ENCODE measurements at places on chromosomes 3 and 15.

- no peak for DNase-seq
Observed at GRCh38 chr15:99126930-99127329, 22.1 kb downstream of the SYNM start.

DNA sequence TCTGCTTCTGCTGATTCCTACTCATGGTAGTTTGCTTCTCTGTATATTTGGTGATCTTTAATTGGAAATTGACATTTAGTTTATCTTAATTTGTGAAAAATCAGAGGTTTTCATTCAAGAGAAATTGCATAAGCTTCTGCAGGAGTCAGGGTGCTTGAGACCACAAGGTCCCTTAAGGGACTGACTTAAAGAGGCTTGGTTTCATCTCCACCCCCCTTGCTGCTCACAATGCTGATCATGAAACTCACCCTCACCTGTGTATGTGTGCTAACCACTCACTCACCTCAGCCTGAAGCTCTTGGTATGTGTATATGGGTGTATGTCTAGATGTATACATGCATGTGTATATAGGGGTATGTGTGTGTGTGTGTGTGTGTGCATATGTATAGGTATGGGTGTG lies 11.4 kb downstream of the PGPEP1L start:
- DNase-seq: no peak

DNA sequence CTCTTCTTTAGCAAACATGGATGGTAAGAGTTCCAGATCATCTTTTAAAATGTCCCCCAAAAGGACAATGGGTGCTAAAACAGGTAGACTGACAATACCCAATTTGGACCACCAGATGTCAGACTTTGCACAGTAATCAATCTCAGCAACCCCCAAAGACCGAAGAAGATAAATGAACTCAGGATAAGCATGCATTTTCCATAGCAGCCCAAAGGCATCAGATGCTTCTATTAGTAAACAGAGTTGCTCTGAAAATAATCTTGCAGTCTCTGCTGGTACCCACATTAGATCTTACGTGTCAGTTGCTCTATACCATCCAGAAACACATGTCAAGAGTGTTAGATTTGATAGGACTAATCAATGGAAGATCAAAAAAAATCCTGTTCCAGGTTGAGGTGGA lies 20.6 kb downstream of the MYH15 start:
- DNase-seq: no peak

- DNase-seq: no peak
Observed at GRCh38 chr15:68696414-68697363, 117.9 kb downstream of the CORO2B start.

DNA sequence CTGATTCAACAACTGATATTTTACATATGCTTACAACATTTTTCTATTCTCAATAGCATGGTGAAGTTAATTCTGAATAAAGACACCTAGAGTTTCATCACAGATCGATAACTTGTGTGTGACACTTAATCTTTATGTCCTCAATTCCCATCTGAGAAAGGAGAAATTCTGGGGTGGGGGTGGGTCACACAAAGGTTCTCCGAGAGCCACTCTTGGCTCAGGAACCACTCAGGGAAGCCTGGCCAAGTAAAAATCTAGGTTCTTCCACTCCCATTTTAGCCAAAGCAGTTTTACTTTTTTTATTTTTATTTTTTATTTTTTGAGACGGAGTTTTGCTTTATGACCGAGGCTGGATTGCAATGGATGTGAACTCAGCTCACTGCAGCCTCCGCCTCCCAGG lies 111.0 kb upstream of the TBL1XR1 start:
- DNase-seq: no peak

- peak; percentile 72 for DNase-seq
Observed at GRCh38 chr3:31911643-31912042, 69.4 kb downstream of the OSBPL10 start.

DNA sequence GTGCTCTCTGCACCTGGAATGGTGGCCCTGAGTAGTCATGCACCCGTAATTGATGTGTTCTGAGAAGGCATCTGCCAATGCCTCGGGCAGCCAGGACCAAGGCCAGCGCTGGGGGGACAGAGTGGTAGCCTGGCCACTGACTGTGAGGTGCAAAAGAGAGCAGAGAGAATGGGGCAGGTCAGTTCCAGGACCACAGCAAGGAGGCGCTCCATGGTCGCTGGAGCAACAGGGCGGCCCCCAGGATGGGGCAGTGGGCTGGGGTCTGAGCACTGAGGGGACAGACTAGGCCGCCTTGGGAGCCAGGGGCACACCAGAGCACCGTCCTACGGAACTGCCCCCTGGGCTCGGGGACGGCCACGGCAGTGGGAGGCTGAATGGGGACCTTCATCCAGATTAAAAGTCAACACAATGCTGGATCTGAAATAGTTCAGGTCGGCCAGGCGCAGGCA lies 48.3 kb upstream of the IQSEC1 start:
- no peak for DNase-seq

- no peak for DNase-seq
Observed at GRCh38 chr15:42060797-42061196, 33.6 kb downstream of the PLA2G4D start.

DNA sequence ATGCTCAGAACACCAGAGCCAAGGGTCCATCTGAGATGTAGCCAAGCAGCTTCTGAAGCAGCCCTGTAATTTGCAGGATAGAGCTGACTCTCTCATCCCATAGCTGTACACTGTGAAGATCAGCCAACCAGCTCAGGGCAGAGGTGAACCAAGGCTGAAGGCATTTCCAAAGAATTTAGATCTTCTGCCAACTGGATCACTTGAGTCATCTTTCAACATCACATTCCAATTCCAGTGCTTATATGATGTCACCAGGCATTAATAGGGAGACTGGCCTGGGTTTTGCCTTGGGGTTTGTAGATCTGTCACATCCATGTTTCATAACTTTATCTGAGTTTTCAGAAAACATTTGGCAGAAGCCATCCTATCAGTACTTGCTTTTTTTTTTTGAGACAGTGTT lies 98.2 kb downstream of the NR2F2 start:
- DNase-seq: peak; percentile 26

- DNase-seq: no peak
Observed at GRCh38 chr15:31272558-31273257, 53.9 kb upstream of the KLF13 start.

DNA sequence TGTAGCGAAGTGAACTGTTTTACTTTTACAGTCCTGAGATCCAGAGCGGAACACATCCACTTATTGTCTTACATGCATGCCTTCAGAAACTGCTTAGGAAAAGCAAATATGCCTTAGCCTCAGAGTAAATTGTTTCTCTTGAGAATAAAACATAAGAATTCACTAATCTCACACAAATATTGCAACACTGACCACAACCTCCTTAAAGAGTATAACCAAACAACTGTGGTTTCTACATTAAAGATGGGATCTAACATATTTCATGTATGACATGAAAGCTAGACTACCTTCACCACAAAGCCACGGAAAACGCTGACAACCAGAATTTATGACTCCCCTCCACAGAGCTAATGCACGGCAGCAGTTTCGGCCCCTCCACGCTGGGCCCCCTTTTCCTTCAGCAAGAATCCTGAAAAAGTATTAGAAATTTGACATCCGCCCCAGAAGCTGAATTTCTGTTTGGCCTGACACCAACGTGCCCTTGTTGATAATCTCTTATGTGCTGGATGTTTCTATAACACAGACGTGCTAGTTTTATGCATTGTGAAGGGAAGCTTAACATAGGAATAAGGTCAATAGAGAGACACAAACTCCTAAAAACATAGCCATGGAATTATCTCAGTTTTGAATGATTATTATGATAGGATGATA lies 84.6 kb downstream of the GREM1 start:
- DNase-seq: no peak

GRCh38 chr3:40173227-40173721 lies 136.2 kb upstream of the EIF1B start:
- no peak for DNase-seq

- DNase-seq: no peak
Observed at GRCh38 chr3:129525341-129525968, 3.0 kb upstream of the RHO start.

DNA sequence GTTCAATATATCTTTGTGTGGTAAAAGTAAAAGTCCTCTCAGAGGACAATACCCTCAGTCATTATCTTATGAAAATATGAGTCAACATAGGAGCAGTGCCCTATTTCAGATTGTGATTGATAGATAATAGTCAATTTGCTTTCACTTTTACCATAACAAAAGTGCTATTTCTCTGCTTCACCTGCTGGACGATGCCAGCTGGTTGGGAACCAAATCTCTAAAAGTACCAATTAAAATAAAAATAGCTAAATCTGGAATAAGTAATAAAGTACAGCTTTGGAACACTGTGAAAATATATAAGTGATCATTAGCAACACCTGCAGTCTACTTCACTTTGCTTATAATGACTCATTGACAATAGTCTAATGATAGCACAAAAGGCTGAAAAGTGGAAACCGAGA lies 390.3 kb upstream of the AGTR1 start:
- DNase-seq: no peak

DNA sequence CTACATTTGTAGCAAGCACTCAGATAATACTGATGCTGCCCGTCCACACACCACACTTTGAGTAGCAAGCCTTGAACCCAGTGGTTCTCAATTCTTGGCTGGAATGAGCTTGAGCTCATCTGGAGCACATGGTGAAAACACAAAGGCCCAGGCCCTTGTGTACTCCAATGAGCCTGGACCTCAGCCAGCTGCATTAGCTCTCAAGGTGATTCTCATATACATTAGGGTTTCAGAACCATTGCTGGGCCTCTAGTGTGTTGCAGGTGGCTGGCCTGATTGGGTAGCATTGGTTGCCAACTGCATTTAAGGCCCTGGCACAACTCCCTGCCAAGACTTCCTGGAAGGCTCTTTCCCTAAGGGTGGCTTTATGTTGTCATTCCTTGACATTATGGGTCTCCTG lies 23.4 kb upstream of the ZFAND6 start:
- DNase-seq: no peak

DNA sequence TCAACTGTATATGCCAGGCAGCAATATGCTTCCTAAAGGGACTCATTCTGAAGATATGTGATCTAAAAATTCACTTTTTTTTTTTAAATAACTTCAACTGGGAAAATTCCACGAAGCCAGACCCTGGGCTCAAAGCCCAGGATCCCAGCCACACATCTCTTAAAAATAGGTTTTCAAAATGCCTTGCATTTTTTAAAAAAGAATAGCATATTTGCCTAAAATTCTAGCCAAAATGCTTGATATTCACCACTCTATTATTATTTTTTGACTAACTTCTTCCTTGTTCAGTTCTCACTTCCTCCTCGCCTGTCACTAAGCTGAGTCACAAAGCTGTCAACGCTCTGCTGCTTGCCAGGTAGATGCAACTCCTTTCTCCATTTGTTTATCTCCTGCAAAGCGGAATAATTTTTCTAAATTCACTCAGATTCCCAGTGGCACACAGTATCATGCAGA lies 28.0 kb upstream of the VGLL4 start:
- no peak for DNase-seq

DNA sequence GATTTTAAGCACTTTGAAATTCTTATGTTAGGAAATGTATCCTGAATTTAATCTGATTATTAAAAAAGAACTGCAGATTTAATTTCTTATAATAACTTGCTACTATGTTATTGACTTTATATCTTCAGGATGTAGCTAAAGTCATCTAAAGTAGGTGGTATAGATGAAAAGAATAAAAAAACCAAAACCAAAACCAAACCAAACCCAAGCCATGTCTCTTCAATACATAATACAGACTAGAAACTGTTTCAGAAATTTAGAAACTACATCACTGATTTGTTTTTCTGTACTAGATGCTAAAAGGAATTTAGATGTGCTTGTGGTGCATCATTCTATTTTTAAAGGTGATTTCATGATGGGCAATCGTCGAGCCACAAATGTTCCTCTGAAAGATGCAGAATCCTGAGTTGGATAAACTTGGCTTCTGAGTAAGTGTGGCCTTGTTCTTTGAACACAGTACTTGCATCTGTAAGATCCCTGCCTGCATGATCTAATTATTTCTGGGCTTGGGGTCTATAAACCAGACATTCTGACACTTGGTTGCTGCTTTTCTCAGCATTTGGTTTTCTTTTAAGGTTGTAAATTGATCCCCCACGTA lies 287.1 kb upstream of the SUCLG2 start:
- DNase-seq: no peak

DNA sequence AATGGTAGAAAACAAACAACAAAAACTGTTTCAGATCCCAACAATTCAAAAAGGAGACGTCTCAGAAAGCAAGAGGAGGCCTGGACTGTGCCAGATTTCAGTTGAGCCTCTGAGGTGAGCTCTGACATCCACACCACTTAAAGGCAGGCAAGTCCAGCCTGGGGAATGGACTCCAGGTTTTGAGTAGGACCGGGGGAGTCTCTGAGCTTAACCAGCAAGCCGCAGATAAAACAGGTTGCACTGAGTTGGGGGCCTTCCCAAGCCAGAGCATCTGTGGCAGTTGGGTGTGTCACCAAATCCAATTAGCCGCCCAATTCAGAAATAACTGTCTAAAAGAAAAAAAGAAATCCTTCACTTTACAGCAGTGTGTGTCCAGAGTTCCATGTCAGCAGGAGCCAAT lies 54.7 kb downstream of the OXNAD1 start:
- DNase-seq: no peak

DNA sequence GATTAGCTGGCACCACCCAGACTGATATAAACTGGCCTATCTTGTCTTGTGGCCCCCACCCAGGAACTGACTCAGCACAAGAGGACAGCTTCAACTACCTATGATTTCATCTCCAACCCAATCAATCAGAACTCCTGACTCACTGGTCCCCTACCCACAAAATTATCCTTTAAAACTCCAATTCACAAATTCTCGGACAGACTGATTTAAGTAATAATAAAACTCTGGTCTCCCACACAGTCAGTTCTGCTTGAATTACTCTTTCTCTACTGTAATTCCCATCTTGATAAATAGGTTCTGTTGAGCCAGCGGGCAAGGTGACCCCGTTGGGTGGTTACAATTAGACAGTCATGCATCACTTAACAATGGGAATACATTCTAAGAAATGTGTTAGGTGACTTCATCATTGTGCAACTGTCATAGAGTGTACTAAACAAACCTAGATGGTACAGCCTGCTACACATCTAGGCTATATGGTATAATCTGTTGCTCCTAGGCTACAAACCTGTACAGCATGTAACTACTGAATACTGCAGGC lies 48.1 kb upstream of the MAP4 start:
- no peak for DNase-seq

- DNase-seq: no peak
Observed at GRCh38 chr15:26038693-26039092, 175.6 kb upstream of the ATP10A start.

DNA sequence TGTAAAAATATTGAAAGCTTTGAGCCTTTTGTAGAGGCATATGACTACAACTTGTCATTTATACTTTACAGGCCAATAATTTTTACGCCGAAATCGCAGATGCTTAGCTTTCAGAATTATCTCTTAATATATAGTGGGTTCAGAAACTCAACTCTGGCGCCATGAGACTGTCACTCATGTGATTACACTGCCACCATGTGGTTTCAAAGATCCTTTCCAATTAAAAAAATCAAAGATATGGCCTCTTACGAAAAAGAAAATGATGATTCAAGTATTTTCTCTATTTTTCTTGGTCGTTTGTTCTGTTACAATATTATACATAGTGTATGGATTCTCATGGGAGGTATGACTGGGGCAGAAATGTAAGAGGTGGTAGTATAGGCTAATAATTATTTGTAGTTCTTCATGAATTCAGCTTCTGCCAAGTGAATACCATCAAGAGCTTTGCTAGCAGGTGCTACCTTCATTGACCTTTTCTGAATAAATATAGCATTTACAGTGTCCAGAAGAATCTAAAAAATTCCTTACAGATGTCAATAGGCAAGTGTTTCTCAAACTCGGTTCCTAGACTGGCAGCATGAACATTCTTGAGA lies 751.7 kb upstream of the GOLIM4 start:
- no peak for DNase-seq

GRCh38 chr15:88077296-88078020 lies 179.1 kb downstream of the NTRK3 start:
- no peak for DNase-seq
